ENCODE measurements at places on chromosomes 11 and 22. TPM values are rescaled to one million over a fixed set of nuclear protein-coding genes. Genes with fewer than 3 reads are reported as not detected.

The SLC37A2 gene
- total RNA-seq: 30.1 TPM

- no peak for DNase-seq
Observed at GRCh38 chr11:133181066-133181465, 351.2 kb downstream of the OPCML start.

GRCh38 chr22:38694940-38695339, 5.8 kb downstream of the JOSD1 start:
- no peak for DNase-seq

DNA sequence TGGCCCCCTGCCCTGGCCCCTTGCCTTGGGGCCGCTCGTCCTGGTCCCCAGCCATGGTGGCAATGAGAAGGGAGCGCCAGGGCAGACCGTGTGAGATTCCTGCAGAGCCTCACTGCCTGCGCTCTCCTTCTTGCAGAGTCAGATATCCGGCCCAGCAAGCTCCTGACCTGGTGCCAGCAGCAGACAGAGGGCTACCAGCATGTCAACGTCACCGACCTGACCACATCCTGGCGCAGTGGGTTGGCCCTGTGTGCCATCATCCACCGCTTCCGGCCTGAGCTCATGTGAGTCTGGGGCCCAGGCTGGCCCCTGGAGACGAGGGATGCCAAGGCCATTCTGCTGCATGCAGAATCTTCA, 114.1 kb downstream of the MICAL2 start:
- peak; percentile 88 for DNase-seq

The MUC2 gene
- not detected for total RNA-seq

GRCh38 chr11:96155627-96156378, 187.2 kb downstream of the MAML2 start:
- peak; percentile 68 for DNase-seq

DNA sequence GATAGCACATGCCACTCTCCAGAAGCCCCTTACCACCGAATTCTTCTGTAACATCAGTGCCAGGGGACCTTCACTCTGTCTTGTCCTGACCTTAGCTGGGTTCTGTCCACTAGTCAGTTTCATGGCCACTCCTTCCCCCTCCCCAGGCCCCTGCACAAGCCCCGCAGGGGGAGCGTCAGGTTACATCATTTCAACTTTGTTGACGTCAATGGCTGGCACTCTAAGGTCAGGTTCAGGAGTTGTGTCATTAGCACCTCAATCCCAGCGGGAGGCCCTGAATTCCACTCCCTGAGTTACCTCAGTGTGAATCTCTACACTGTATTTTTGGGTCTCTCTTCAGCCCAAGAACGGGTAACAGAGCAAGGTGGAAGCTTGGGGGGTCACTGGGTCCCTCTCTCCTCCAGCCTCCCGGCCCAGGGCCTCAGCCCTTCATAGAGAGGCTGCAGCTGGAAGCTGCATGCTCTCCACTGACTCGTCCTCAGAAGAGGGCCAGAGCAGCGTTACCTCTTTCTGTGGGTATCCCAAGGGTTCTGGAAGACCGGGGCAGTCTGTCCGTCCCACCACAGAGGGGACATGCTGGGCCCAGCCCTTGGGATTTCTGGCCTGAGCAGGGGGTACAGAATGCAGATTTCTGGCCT, 10.3 kb downstream of the USH1C start:
- no peak for DNase-seq

GRCh38 chr11:64303109-64304031, 2.0 kb upstream of the ESRRA start:
- no peak for DNase-seq

DNA sequence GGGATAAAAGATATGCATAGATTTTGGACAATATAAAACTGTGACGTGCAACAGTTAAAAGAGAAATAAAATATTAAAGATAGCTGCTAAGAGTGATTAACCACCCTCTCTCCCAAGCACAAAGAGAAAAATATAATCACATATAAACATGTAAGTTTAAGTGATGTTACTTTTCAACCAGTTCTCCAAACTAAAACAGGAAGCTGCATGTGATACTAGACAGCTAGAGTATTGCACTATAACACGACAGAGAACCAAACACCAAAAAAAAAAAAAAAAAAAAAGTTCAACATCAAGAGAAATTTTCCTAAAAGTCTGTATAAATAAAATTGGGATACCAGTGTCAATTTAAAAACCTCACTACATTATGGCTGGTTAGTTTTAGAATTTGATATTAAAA, 79.1 kb downstream of the PICALM start:
- no peak for DNase-seq

GRCh38 chr11:76025068-76025467, 181.2 kb downstream of the WNT11 start:
- no peak for DNase-seq

- no peak for DNase-seq
Observed at GRCh38 chr11:125412509-125412908, 83.6 kb downstream of the FEZ1 start.

DNA sequence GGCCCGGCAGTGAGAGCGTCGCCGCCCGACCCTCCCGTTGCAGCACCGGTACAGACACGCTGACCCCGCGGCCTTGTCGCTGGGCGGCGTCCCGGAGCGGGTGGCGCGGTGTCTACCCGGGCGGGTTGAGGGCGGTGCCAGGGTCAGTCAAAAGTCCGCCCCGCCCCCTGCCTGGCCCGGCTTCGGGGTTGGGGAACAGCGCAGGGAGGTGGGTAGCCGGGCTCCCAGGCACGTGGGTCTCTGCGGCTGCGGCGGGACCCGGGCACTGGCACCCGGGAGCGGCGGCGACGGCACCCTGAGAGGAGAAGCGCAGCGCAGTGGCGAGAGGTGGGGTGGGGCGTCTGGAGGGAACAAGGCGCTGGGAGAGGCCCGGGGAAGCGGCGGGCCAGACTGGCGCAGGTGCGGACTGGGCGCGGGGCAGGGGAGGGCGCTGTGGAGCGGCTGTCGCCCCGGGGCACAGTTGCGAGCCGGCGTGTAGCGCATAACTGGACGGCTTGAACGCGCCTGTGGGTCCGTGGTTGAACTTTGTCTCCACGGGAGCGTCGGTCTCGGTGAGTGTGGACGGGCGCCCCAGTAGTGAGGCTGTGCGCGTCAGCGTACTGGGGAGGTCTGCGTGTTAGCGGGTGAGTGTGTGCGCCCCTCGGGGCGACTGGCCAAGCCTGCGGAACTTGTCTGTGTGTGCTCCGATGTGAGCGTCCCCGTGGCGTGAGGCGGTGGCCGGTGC, at the start of gene P2RY2:
P2RY2 (plus strand) TSS at position 176 of the 724 bp plus-strand sequence. CDS start 15,879 bp downstream, outside the sequence.
- DNase-seq: peak; percentile 94

The CLDN5 gene
- 418 TPM for total RNA-seq

GRCh38 chr11:119337581-119338317, 2.9 kb downstream of the C1QTNF5 start:
- DNase-seq: peak; percentile 61

DNA sequence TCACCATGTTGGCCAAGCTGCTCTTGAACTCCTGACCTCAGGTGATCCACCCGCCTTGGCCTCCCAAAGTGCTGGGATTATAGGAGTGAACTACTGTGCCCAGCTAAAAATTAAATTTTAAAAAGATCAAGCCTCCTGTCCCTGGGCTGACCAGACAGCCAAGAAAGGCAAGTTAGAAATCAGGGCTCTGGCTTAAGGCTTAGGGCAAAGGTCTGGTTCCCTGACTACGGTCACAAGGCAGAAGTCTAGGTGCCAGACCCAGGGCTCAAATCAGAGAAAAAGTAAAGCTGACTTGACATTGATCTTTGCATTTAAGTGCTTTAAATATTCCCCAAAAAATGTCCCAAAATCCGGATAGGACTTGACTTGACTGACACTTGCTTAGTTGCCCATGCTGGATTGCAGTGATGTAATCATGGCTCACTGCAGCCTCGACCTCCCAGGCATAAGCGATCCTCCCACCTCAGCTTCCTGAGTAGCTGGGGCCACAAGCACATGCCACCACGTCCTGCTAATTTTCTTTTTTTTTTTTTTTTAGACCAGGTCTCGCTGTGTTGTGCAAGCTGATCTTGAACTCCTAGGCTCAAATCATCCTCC, 17.3 kb upstream of the CRKL start:
- DNase-seq: no peak

GRCh38 chr11:57311109-57311936, 13.4 kb downstream of the TNKS1BP1 start:
- DNase-seq: peak; percentile 97

The TRMU gene
- total RNA-seq: 77.5 TPM

GRCh38 chr11:26575946-26576345, 3.9 kb upstream of the MUC15 start:
- DNase-seq: no peak

- no peak for DNase-seq
Observed at GRCh38 chr11:134283461-134284230, 7.5 kb downstream of the GLB1L3 start.

DNA sequence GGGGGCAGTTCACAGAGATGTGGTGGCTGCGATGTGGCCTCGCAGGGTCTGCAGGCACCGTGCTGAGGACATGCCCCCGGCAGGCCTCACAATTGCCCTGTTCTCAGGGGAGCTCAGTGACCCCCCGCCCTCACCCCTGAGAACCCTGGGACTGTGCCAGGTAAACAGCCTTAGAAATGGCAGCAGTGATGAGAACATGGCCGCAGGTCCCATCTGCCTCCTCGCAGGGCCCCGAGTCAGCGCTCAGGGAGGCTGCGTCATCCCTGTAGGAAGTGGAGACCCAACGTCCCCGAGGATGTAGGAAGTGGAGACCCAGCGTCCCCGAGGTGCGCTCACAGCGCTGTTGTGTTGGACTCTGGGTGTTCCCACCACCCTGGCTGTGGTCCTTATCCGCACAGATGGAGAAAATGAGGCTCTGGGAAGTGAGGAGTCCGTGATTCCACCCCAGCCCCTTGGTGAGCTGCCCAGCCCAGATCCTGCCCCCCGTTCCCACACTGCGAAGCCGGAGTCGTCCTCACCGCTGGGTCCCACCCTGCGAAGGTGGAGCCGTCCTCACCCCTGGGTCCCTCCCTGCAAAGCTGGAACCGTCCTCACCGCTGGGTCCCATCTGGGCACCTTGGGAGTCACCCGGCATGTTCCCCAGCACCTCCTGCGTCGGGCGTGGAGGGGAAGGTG, 1086.8 kb downstream of the BRD1 start:
- peak; percentile 14 for DNase-seq

The HEPACAM gene
- total RNA-seq: not detected

The OR2AT4 gene
- not detected for total RNA-seq

GRCh38 chr11:14582793-14583192, 60.8 kb upstream of the PDE3B start:
- no peak for DNase-seq

All from upper lobe of left lung (tissue), 6 donors.